Fibroblast of mammary gland (primary cell): ENCODE measurements at places on chromosomes 7 and 10.
A peak's percentile ranks its signal among the peaks of the same experiment; 100 is the strongest.

- DNase-seq, result no peak
Observed at GRCh38 chr10:3757250-3757637, 27.8 kb downstream of the KLF6 start.

GRCh38 chr7:55977831-55978230, 13.4 kb downstream of the NIPSNAP2 start:
- DNase-seq, result no peak

DNA sequence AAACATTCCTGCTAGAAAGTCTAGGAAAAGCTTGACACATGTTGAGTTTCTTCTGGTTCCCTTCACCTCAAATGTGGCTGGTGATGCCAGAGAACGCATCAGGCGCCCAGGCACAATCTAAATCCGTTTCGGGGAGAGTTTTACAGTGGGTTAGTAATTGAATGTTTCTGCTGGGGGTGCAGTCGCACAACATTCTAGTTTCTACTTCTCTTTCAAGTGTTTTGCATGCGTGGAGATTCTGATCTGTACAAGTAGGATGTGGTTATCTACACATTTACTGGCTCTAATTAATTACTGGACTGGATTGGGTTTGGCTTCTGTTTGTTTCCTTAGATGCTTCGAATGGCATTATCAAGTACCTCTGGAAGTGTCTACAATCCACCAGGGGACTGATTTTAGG, 173.8 kb downstream of the TMEM26 start:
- no peak for DNase-seq

DNA sequence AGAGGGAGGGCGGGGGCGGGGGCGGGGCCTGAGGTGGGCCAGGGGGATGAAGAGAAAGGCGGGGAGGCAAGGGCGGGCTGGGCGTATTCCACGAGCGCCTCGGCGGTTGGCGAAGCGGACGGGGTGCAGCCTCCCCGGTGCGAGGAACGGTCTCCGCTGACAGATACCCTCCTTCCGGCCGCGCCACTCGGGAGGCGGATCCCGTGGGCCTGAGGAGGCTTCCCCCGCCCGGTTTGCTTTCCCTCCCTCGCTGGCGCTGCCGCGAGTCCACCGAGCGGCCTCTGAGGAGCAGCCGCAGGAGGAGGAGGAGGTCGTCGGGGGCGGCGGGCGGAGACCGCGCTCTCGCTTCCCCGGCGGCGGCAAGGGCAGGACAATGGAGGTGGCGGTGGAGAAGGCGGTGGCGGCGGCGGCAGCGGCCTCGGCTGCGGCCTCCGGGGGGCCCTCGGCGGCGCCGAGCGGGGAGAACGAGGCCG, at the start of gene TRIM24:
Gene TRIM24, plus strand, starts transcription at position 84 of the 473 bp plus-strand sequence. Its CDS starts 290 bp downstream, at position 374.
- no peak for DNase-seq

GRCh38 chr7:93146036-93146435, 2.1 kb downstream of the SAMD9L start:
- no peak for DNase-seq

DNA sequence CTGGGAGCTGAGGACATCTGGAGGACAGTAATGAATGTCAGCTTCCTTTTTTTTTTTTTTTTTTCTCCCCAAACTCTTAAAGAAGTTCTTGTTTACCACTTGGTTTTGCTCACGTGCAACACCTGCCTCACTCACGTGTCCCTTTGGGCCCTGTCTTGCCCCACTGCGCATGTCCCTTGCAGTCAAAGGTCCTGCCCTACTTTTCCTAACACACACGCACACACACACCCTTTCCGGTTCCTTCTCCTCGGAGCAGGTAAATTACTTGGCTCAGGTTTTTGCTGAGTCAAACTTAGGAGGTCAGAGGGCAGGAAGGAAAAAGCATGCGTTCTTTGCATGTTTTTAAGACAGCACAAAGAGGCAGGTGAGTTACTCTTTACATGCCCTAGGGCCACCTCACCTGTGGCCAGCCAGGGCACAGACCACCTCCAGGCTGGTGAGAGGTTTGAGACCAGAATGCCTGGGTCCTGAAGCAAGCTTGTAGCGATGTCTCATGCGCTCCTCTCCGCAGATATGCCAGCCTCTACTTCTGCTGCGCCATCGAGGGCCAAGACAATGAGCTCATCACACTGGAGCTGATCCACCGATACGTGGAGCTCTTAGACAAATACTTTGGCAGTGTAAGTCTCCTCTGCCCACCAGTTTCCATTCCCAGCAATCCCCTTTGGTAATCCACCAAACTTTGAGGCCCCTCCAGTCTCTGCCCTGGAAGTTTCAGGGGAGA, 2.8 kb downstream of the AP1S1 start:
- no peak for DNase-seq

DNA sequence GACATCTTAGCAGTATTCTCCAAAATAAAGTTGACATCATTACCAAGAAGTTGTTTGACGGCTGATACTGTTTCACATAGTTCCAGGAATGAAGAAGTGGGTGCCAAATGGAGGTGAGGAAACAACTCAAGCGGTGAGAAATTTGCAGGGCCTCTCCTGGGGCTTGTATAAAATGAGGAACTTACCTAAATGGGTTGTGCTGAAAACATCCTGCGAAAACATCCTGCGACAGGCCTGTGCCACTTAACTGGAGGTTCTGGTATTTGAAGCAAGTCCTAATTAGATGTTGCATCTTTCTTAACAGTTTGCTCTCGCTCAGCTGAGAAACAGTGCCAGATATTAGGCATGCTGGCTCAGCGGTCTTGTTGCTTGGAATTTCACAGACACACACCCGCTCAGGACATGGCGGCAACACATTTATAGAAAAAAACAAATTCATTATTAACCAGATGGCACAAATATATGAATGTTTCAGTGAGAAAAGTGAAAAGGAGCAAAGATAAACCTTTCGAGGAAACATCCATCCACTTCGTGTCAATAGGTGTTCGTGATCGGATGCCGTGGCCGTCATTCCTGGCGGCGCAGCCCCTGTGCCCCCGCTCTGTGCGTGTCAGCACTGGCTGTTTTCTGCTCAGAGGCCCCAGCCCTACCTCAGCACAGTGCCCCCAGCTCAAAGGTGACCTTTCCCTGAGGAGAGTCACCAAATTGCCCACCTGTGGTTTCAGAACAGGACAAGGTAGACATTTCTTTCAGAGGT, 48.1 kb downstream of the CDC123 start:
- DNase-seq, result no peak

GRCh38 chr7:27560706-27561235, 101.9 kb downstream of the HIBADH start:
- peak; percentile 87 for DNase-seq

DNA sequence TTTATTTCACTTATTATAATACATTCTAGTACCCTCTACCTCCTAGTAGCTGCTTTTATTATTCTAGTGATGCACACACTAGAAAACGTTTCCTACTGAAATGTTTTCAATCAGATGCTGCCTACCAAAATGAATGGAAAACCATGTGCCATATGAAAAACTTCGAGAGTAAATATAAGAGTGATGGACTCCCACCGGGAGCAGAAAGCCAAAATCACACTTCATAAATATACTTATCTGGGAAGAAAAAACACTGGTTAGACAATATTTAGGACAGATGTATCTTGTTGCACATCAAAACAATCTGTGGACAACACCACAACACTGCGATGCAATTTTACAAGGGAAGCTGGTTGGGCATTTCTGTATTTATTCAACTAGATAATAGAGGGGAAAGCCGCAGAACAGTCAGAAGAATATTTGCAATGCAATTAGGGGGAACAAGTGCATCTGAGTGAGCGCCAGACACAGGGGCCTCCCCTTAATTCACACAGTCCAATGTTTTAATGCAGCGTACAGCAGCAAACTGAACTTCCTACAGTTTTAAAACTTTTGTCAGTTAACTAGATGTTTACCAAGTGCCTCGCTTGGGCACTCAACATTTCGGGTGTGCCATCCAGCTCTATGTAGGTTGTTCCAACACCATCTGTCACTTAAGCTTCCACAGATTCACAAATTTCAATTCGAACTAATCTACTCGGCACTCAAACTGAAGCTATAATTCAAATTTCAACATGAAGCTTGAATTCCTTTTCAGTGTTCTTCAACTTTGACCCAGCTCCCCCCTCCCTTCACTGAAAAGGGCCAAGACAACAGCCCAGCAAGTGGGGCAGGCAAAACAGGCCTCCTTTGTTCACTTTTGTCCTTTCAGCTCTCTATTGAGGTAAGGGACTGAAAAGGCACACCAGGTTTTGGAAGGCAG, 7.4 kb downstream of the NRCAM start:
- no peak for DNase-seq

DNA sequence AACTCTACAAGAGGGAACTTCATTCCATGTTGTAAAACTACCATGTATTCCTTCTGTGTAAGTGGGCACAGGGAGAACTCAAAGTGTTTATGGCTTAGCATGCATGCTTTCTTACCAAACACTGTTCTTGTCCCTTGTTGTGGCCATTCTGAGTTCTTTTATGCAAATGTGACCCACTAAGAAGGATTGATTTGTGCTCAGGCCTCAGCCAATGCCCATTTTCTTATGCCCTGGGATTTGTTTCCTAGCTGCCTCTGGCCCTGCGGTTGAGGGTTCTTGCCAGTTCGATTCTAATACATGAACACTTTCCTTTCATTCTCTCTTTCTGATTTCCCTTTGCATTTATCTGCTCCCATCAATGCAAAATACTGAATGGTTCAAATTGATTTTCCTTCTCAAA, 316.7 kb downstream of the NRG3 start:
- DNase-seq, result no peak

GRCh38 chr7:130793855-130794618, 60.0 kb upstream of the KLF14 start:
- peak; percentile 46 for DNase-seq

DNA sequence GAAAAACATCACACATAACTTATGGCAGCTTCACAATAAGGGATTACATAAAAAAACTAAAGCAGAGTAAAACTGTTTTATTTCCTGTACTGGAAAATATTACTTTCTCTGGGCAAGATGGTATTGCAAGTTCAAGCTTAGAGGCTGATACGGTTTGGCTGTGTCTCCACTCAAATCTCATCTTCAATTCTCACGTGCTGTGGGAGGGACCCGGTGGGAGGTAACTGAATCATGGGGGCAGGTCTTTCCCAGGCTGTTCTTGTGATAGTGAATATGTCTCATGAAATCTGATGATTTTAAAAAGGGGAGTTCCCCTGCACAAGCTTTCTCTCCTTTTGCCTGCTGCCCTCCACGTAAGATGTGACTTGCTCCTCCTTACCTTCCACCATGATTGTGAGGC, 5.1 kb upstream of the LRRC27 start:
- no peak for DNase-seq

DNA sequence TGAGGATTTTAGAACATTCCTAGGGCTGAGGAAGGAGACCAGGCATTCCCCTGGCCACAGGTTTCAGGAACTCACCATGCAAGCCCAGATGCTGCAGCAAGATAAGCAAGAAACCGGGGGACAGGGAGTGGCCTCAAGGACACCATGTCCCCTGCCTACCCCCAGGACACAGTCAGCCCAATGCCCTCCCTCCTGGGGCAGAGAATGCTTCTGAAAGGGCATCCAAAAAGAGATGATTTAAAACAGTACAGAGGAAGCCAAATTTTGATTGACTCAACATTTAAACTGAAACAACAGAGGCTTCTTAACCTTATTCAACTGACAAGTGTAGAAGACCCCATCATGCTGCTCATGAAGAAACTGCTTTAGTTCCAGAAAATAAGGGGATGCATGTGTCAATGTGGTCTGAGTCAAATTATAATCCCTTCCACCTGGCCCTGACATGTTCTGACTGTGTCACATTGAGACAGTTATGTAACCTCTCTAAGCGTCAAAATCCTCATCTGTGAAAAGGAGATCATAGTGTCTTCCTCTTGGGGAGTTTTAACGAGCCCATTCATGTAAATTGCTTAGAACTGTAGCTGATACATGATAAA, 60.0 kb downstream of the ICA1 start:
- no peak for DNase-seq

DNA sequence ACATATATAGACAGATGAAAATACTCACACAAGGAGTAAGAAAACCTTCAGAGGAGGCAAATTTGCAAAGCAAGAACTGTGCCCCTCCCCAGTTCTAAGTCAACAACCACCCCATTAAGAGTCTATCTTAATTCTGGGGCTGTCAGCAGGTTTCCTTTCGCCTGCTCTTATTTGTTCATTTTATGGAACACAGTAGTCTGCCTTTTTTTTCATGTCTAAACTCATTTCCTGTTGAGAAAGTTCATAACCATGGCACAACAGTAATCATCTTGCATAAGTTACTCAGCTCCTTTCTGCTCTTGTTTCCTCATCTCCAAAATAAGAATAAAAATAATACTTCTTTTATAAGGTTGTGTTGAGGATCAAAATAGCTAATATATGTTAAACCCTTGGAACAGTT, 25.8 kb upstream of the AMPH start:
- DNase-seq, result peak; percentile 58
